NCI-H1105 treated with DMSO at 0.1 percent for 48 hours (cell line): ENCODE measurements at places on chromosomes 2 and 18.

- no peak for DNase-seq
Measured at GRCh38 chr2:120209427-120210269, 13.6 kb downstream of the TMEM185B start.

GRCh38 chr2:200625958-200626363 lies 40.1 kb downstream of the AOX1 start:
- no peak for DNase-seq

- no peak for DNase-seq
Measured at GRCh38 chr2:28717339-28717758, 34.3 kb upstream of the PPP1CB start.

DNA sequence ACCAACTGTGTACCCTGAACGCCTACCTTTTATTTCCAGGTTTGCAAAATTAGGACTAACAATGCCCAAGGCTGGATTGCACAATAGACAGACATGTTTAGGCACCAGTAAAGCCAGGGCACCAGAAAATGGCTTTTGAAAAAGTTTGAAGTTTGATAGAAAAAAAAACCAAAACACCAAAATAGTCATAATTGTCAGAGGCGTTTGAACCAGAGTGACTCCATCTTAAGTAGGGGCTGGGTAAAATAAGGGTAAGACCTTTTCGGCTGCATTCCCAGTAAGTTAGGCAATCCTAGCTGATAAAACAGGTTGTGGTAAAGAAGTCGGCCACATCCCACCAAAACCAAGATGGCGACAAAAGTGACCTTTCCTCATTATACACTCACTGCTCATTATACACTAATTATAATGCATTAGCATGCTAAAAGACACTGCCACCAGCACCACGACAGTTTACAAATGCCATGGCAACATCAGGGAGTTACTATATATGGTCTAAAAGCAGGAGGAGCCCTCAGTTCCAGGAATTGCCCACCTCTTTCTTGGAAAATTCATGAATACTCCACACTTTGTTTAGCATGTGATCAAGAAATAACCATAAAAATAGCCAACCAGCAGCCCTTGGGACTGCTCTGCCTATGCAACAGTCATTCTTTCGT lies 105.1 kb upstream of the MSH2 start:
- no peak for DNase-seq

GRCh38 chr2:3427272-3427671 lies 47.8 kb downstream of the TRAPPC12 start:
- no peak for DNase-seq

- DNase-seq: no peak
Measured at GRCh38 chr18:55275039-55275901, 312.7 kb downstream of the TCF4 start.

DNA sequence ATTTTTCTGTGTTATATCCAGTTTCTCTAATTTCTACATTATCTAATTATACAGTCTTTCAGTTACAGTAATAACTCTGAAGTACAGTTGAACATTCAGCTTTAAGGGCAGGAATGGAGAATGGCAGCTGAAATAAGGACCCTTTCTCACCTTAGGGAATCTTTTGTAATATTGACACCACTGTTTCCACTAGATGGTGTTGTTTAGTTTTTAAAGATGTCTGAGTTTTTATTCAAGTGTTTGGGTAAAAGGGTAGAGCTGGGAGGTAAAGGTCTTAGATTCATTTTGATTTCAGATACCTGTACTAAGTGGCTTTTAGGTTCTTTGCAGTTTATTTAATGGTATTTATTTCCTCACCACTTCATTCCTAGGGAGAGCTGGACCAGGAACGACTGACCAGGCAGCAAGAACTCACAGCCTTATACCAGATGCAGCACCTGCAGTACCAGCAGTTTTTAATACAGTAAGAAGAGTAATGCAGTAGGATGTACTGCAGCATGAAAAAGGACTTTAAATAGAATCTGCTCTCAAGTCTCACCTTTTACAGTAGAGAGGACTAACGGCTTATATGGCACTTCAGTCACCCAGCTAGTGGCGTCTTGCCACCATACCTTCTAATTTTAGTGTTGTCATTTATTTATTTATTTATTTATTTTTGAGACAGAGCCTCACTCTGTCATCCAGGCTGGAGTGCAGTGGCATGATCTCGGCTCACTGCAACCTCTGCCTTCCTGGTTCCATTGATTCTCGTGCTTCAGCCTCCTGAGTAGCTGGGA lies 33.2 kb upstream of the KCNJ13 start:
- no peak for DNase-seq

- DNase-seq: peak; percentile 55
Measured at GRCh38 chr2:202178346-202178958, 59.9 kb downstream of the SUMO1 start.

DNA sequence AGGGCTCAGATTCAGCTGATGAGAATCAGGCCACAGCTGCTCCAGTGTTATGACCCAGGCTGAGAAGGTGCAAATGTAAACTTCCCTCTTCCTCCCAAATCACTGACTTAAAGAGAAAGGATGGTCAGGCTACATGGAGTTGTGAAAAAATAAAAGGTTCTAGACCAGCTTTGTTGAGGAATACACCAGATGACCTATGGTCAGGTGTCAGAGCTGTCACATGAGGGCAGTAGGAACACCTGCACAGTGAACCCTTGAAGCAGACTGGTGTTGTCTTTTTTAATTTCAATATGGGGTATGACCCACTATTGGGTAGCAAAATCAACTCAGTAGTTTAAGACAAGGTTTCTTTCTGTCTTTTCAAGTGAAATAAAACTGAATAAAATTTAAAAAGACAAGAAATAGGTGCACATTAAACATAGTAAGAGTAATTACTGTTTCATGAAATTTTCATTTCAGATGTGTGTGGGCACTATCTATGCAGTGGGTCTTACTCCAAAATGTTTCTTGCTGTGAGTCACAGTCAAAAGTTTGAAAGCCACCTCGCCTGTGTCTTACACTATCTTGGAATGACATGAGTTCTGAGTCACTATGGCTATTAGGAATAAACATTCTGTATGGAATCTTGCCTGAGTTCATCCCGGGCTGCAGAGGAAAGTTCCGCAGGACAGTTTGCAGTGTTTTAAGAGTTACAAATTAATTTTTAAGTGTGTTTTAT lies 83.6 kb downstream of the ACVR1 start:
- no peak for DNase-seq

DNA sequence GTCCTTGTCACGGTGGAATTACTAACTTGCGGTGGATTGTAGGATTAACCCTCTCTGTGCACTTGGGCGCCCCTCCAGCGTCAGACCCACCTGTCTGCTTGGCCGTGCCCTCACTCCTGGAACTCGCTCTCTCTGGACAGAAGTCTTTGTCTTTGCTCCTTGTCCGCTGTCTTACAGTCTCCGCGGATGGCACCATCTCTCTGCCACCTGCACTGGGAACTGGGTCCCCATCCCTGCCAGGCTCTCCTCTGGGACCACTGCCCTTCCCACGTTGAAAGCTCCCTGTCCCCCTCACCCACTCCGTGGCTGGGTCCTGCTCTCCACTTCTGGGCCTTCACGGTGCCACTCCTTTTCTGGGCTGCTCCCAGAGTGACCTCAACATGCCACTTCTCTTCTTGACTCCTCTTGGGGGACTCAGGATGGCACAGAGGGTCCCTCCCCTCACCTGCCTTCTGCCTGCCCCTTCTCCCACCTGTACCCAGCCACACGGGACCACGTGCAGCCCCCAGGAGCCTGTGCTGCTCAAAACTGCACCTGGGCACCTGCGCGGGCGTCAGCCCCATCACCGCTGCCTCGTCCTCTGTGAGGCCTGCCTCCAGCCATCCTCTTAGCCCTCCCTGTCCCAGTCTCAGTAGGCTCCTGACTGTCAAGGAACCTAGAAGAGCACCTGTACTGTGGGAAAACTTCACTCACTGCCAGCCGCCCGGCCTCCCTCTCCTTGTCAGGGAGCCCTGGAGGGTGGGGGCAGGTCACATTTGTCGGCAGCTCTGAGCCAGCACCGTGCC lies 11.1 kb downstream of the CNDP2 start:
- no peak for DNase-seq

DNA sequence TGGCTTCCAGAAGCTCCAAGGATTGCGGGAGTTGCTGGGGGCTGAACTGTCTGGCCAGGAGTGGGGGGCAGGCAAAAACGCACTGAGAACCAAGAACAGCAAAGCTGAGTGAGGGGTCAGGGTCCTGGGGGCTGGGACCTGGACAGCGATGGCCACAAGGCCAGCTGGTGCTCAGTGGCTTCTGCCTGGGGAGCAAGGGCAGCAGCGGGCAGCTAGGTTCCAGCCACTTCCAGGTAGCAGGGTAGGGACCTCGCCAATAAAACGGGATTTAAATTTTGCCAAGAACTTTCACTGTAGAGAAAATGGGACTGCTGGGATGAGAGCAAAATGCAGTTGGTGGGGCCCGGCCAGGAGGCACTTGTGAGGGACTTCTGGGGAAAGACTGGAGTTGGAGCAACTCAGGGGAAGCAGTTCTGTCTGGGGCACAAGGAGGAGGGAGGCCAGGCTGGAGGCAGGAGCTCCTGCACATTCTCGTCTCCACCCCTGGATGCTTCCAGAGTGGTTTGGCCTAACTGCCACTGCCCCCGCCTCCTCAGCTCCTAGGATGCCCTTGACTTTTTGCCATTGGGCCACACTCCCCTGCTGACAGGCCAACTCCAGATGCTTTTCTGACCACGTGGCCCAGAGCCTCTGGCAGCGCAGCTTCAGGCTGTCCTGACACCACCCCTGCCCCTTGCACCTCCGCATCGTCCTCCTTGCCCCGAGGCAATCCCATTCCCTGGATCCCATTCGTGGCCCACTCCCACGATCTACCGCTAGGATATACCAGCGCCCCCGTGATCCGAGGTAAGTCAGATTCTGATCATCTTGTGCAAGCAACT lies 5.5 kb upstream of the CCDC74A start:
- no peak for DNase-seq

DNA sequence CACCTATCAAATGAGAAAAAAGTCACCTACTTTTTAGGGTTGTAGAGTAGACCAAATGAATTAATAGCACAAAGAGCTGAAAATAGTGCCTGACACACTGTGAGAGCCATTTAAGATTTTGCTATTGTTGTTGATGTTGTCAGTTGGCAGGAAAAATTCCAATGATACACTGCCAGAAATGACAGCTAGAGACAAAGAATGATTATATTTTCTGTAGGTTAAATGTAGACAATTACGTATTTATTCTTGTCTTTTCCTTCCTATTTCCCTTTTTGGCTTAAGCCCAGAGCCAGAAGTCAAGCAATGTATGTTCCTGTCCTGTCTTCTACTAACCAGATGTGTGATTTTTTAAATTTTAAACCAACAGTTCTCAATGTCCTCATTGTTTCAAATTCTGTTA lies 17.2 kb downstream of the NRXN1 start:
- no peak for DNase-seq

- no peak for DNase-seq
Measured at GRCh38 chr2:225534697-225535096, 135.2 kb downstream of the NYAP2 start.

DNA sequence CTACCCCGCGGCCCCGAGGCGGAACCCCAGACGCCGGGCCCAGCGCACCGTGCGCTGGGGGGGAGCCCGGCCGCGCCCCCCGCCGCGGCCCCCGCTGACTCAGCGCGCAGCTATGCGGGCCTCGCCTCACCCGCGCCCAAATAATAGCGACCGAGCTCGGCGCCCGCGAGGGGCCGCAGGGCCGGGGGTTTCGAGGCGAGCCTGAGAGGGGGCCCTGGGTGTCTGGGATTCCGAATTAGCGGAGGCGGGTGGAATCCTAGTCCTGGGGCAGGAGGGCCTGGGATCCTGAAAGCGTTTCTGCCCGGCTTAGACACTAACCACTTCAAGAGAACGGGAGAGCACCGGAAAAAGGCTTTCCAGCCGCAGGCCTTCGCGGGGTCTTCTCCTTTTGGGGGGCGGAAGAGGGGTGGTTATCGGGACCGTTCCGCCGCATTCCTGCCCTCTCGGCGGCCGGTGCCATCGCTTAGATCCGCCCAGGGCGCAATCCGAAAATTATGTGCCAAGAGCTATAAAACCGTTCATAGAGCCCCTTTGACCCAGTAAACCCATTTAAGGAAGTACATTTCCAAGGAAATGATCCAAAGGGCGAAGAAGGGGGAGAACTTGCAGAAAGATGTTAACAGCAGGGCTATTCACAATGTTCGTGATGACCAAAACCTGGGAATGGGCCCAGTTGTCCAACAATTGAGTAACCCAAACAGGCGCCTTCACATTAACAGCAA lies 681 bp upstream of the ROCK2 start:
- no peak for DNase-seq

DNA sequence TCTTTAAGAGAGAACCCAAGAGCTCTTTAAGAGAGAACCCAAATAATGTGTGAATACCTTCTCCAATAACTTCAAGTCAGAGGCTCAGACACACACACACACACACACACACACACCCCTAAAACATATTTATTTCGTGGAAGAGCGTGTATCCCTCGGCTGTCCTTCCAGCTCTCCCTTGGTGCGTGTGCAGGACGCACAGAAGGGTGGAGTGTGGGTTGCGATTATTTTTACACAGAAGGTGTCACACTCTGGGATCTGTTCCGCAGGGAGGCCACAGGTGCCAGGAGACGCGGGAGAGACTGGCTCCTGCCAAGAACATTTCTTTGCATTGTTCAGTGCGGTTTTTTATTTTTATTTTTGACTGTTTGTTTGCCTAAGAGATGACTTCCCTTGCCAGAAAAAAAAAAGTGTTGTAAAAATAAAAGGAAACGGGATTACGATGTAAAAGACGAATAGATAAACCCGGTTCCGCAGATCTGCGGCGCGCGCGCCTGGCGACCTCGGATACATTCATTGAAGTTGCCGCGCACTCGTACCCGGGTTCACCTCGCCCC lies 47.3 kb upstream of the ATP6V1B1 start:
- no peak for DNase-seq

DNA sequence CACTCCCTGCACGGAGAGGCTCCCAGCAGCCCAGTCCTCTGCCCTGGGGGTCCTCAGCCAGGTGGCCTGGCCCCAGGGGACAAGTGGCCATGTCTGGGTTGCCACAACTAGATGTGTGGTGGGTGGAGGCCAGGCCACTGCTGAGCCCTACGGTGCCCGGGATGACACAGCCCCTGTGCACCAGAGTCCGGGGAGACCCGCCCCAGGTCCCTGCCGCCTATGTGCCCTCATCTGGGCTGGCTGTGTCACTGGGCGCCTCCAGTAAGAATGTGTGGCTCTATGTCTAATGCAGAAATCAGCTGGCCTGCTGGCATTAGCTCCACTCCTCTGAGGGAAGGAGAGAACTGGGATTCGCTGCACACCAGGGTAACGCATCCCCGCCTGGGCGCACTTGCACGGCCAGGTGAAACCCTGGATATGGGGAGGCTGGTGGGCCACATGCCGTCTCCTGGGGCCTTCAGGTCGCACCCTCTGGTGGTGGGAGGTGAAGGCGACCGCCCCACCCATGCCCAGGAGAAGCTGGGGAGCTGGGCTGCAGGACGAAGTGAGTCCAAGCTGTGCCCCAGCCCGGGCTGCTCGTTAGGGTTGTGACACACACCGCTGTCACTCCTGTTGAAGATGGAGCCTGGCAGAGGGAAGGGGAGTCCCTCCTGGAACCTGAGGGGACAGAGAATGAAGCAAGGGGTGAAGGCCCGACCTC lies 136.1 kb downstream of the PTGR3 start:
- DNase-seq: no peak
